ENCODE measurements at places on chromosomes 7 and 10. TPM values are rescaled to one million over a fixed set of nuclear protein-coding genes. Genes with fewer than 3 reads are reported as not detected.

GRCh38 chr7:27251652-27252590 lies 9.3 kb downstream of the EVX1 start:
- DNase-seq: no peak

GRCh38 chr7:137969828-137970227 lies 32.1 kb downstream of the CREB3L2 start:
- DNase-seq: no peak

DNA sequence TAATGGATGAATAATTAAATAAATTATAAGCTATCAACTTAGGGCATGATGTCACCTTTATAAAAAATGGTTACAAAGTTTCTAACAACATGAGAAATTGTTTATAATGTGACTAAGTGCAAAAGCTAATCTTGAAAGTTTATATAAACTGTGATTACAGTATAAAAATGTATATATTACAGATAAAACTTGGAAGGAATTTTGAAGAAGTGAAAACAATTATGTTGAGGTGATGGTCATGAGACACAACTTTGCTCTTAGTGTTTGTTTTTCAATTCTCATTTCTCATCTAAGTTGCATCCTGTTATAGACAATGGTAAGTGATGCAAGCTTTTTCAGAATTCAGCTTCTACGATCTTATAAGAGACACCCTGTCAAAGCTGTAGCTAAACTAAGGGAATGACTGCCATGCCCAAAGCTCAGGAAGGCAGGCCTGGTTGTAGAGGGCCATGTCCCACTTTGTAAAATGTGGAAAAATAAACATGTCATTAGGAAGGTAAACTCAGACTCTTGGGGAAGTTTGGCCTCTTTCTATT lies 23.9 kb downstream of the MACC1 start:
- DNase-seq: no peak

ASZ1 gene
- not detected for total RNA-seq
